Stimulated activated naive CD8-positive, alpha-beta T cell treated with anti-CD3 and anti-CD28 coated beads, Interleukin-15, Interleukin-2, amounts not matched to agents 100 U/mL and 50 U/mL, for 24 hours (primary cell): ENCODE measurements at places on chromosomes 16 and 17.

DNA sequence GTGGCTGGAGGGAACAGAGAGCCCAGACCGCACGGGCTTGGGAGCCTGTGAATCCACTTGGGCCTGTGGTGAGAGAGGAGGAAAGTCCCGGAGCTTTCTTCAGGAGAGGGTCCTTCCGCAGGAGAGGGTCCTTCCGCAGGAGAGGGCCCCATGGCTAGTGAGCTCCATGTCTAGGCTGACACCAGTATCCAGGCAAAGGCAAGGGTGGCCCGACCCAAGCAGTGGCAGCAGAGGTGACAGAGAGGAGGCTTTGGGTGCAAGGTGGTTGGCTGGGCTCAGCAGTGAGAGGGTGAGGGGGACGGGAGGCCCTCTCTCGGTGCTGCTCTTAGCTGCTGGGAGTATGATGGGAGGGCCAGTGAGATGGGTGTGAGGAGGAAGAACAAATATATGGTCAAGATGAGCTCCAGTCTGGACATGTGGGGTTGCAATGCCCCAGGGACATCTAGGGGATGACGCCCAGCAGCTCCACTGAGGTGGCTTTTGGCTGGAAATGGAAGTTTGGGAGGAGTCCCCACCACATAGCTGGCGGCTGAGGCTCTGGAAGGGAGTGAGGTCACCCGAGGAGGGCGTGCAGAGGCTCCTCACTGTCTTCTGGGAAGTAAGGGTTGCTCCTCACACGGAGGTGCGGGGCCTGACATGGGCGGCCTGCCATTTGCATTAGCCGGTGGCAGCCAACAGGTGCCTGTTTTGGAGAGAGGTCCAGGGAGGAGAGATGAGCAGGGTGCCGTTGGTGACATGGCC is 2.3 kb upstream of the HSD3B7 start:
- no peak for DNase-seq

DNA sequence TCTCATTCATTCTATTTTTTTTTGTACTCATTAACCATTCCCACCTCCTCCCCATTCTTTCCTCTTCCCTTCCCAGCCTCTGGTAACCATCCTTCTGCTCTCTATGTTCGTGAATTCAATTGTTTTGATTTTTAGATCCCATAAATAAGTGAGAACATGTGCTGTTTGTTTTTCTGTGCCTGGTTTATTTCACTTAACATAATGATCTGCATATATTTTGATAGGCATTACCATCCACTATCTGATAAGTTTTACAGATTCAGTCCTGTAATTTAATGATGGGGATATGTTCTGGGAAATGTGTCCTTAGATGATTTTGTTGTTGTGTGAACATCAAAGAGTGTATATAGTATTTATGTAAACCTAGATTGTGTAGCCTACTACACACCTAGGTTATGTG is 77.5 kb upstream of the CPHXL start:
- DNase-seq: no peak

GRCh38 chr17:83190004-83190385 is 110.6 kb downstream of the METRNL start:
- peak; percentile 2 for DNase-seq

- DNase-seq: no peak
These were observed 2.9 kb upstream of the ATP2A1 start for GRCh38 chr16:28875134-28876018.

GRCh38 chr17:50476545-50477315 is 1.9 kb upstream of the RSAD1 start:
- no peak for DNase-seq

- DNase-seq: no peak
These were observed 41.1 kb downstream of the SRL start for GRCh38 chr16:4200781-4201137.

DNA sequence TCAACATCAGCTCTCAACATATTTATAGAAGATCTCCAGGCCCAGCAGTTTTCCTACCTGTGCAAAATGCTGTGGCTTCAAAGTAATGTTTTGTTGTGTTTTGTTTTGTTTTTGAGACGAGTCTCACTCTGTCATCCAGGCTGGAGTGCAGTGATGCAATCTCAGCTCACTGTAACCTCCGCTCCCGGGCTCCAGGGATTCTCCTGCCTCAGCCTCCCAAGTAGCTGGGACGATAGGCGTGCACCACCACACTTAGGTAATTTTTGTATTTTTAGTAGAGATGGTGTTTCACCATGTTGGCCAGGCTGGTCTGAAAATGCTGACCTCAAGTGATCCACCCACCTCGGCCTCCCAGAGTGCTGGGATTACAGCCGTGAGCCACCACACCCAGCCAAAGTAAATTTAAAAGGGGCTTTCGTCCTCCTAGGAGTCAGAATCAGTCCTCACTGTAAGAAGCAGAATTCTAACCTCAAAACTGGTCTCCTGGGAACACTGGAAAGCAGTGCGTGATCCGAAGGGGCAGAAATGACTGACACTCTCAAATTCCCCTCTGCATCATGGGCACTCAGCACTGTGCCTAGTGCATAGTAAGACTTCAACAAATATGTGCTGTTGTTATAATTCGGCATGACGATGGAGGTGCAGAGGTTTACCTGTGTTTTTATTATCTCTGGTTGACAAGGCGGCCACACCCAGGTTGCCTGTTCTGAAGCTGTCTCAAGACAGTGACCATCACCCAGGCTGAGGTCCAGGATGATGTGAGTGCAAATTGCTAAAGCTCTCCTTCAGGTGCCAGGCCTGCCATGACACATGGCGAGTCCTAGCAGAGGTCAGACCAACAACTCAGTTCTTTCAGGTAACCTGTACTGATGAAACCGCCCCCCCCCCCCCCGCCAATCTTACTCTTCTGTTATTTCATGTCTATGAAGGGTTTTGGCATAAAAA is 59.8 kb downstream of the ADCY9 start:
- no peak for DNase-seq

- DNase-seq: no peak
These were observed 40.3 kb upstream of the SREBF1 start for GRCh38 chr17:17876959-17877528.

DNA sequence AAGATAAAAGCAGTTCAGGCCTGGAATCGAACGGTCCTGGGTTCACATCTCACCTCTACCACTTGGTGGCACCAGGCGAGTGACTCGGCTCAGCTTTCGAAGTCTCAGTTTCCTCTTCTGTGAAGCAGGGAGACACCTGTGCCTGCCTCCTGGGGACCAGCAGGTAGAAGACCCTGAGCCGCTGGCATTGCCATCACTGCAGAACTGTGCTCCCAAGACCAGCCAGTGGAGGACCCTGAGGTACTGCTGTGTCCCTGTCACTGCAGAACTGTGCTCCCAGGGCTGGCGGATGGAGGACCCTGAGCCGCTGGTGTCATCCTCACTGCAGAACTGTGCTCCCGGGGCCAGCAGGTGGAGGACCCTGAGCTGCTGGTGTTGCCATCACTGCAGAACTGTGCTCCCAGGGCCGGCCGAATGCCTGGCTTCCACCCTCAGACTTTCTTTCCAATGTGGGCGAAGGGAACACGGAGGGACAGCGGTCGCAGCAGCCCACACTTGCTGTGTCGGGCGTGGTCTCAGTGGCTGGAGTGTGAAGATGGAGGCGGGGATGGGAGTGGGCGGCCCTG is 8.7 kb upstream of the SLC7A5 start:
- DNase-seq: peak; percentile 54

DNA sequence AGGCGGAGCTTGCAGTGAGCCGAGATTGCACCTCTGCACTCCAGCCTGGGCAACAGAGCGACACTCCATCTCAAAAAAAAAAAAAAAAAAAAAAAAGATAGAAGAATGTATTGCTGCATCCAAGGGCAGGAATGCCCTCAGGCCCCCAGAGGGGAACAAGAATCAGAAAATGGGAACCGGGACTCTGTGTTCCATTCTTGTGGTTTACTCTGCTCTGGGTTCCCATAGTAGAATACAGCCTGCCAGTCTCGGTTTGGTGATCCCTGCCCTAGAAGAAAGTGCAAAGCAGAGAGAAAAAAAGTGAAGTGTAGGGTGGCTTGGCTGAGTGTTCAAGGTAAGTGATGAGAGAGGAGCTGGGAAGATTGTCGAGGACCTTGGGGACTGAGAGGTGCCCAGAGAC is 27.4 kb upstream of the KDM6B start:
- DNase-seq: no peak

- DNase-seq: no peak
These were observed 502.4 kb upstream of the CDH11 start for GRCh38 chr16:65624229-65624628.

DNA sequence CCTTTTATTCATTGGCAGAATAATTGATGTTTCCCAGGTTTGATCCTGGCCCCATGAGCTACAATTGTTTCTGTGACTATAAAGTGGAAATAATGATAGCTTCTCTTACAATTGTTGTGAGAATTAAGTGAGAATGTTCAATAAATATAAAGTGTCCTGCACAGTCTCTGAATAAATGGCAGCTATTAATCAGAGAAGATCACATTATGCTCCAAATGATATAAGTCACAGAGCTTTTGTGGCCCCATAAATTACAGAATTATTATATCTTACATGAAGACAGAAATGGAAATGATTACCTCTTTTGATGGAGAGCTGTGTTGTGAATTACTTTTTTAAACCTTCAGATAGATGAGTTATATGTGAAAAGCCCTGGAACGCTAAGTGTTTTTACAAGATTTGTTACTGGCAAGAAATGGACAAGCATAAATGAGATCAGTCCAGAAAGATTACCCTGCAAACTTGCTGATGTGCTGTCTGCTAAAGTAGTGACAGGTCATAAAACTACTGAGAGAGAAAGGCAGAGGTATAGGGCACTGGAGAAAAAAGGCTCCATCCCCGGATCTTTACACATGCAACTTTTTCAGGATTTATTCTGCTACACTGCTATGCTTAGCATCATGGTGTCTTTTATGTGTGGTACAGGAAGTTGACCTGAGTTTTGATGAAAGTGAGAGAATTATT is 750.9 kb upstream of the GOT2 start:
- no peak for DNase-seq

GRCh38 chr16:4987580-4988374 is 29.6 kb downstream of the SEC14L5 start:
- DNase-seq: no peak

DNA sequence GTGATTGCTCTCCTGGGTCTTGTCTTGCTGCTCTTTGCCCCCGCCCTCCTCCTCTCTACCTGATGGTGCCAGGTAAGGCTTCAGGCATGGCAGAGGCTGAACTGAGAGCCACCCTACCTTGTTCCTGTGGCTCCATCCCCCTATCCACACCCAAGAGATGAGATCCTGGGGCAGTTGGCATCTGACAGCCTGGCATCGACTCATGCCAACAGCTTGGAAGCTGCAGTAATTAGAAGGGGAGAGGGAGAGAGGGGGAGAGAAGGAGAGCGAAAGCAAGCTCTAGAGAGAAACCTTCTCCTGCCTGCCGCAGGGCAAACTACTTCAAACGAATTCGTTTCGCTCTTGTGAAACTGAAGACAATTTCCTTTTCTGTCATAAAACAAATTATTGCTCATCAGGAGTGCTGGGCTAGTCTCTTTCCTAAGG is 13.8 kb upstream of the SP6 start:
- no peak for DNase-seq

DNA sequence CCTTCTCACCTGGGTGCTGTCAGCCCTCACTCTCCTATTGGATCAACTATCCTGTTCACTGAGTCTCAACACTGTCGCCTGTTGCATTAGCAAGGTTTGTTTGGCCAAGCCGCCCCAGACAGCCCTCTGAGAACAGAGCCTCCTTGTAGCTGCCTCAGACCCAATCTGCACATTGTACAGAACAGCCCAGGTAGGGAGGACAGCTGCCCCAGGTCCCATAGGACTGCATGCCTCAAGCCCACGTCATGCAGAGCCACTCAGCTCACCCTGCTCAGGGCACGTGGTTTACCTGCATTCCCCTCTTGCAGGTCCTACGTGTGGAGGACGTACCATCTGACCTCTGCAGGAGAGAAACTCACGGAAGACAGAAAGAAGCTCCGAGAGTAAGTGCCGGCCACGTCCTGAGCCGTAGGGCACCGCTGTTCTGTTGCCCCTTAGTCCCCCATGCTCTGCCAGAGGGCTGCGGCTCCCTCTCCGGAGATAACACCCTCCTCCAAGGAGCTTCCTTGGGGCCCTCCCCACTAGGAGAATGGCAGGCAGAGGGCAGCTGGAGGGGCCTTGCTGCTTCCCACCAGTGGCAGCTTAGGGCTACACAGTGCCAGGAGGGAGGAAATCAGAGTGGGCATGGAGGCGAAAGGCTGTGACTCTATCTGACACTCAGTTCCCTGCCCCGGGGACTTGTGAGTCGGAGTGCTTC is 2.8 kb downstream of the SNRNP25 start:
- DNase-seq: no peak

DNA sequence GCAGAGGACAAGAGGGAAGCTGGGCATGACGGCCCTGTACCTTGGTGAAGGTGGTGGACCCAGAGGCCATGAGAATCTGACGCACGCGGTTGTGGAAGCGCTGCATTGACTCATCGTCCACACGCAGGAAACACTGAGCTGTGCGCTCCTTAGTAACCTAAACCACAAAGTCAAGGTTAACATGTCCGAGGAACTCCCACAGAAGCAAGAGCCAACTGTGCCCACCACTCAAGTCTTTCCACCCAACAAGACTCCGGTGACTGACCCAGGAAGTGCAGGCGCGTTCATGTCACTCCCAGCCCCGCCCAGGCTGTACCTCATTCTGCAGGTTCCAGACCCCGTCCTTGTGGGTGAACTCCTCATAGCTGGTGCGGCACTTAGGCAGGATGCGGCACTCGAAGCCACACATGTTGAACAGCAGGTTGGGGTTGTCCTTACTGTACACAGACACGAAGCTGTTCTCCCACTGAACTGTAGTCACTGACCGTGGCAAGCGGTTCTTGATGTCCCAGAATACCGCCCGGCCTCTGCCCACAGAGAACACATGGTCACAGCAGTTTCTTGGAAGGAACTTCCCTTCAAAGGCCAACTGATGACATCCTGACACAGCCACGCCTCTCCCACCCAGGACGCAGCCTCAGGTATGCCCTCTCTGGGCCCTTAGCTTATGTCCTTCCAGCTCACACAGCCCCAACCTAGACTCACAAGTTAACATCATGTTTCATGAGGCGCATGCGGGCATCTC is 11.5 kb downstream of the PRPF8 start:
- DNase-seq: peak; percentile 14

DNA sequence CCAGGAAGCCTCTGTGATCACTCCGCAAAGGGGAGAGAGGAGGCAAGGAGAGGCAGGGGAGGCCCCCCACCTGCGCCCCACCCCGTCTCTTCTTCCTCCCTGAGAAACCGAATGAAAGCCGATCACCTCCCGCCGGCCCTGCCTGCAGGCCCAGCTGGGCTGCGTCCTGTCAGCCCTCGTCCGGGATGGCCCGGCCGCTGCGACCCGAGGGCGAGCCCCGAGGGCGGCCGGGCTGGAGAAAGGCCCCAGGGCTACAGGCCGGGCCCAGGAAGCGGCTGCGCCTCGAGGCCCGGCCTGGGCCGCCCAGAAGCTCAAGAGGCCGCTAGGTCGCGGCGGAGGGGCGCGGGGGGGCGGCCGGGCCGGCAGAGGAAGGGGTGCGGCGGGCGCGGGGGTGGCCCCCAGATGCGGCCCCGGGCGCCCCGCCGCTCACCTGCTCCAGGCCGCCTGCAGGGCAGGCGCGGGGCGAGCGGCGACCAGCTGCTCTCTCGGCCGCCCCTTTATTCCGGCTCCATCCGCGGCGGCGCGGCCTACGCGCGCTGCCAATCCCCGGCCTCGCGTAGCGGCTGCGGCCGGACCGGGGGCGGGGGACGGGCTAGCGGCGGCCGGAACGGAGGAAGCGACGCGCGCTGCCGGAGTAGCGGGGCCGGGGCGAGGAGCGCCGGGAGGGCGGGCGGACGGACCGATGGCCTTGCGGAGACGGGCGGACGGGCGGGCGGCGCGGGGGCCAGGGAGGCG is at the start of gene ZNF319:
Gene ZNF319 (minus strand): TSS at position 702 of the 735 bp plus-strand sequence. CDS start 2,407 bp downstream, outside the sequence.
- peak; percentile 34 for DNase-seq
